HEK293T (cell line): ENCODE measurements at places on chromosomes 4 and X.
A peak's percentile ranks its signal among the peaks of the same experiment; 100 is the strongest.

DNA sequence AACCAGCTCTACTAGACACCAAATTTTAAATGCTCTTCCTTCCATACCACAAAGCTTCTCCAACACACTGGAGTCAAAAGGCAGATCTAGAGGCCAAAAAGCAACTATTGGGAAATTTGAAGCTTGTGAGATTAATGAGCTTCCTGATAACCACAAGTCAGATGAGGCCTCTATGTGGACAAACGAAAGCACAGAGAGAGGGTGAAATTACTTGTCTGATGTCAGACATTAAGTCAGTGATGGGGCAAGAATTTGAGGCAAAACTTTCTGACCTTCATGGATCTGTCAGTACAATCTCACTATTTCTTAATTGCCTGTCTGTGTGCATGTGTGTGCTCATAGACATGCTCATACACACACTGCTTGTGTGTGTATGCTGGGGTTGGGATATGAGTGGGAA lies 103.6 kb downstream of the GUCY2F start:
- DNase-seq, result no peak

DNA sequence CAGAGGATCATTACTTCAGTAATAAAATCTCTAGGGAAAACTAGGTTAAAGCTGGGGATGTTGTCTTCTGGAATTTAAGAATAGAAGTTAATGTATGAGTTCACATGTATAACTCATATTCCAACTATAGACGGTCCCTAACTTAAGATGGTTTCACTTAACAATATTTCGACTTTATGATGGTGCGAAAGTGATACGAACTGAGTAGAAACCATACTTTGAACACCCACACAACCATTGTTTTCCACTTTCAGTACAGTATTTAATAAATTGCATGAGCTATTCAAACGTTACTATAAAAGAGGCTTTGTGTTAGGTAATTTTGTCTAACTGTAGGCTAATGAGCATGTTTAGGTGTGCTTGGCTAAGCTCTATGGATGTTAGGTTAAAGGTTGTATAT lies 38.7 kb downstream of the CCSER1 start:
- no peak for DNase-seq

GRCh38 chr4:151322570-151322969 lies 2.8 kb downstream of the SH3D19 start:
- no peak for DNase-seq

GRCh38 chr4:147768113-147768512 lies 36.2 kb downstream of the ARHGAP10 start:
- DNase-seq, result peak; percentile 54

GRCh38 chr4:82599336-82599735 lies 37.5 kb upstream of the TMEM150C start:
- peak; percentile 26 for DNase-seq

GRCh38 chr4:6087669-6088341 lies 69.6 kb upstream of the C4orf50 start:
- peak; percentile 68 for DNase-seq

- no peak for DNase-seq
Measured at GRCh38 chr4:27594922-27595321, 734.3 kb downstream of the STIM2 start.

DNA sequence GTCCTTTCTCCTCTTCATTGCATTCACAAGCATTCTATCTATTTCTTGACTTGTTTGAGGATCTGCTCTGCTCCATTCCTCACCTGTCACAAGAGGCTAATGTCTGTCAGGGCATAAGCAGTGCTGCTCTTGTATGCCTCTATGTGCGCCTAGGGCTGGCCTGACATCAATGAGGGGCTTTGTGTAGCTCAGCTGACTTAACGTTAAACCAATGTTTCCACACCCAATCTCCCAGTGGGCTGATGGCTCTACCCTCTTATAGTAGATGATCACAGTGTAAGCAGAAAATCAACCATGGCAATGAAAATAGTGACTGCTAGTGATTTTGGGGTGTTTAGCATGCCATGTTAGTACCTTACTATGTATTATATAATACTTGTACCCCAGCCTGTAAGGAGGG lies 139.0 kb downstream of the UNC5C start:
- no peak for DNase-seq

- DNase-seq, result no peak
Measured at GRCh38 chrX:1809581-1809980, 194.7 kb downstream of the ASMT start.

DNA sequence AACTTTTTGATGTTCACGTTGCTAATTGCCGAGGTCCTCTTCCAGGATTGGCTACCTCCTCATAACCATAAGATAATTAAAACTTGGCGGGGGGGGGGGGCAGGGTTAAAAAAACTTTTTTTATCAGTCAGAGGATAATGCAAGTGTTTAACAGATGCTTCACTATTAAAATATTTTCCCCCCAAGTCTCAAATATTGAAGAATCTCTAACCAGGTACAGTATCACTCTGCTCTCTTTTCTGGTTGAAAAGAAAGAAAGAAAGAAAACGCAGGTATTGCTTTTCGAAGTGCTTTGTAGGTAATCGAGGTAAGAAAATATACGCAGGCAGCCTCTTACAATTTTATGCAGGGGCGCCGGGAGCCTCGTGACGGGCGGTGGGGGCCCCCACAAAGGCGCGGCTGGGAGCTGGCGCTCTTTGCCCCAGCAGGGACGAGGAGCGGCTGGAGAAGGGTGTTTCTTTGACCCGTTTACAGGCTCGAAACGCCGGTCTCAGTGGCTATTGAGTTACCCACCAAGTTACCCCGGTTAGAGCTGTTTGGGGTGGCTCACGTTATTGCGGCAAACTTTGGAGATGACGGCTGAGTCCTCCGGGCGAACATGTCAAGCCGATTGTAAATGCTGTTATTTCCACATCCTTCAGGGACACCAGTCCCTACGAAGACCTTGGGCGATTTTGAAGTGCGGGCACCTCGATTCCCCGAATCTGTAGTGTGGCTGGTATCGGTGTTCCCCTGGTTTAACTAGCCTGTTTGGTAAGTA lies 477 bp upstream of the HAND2 start:
- DNase-seq, result no peak

DNA sequence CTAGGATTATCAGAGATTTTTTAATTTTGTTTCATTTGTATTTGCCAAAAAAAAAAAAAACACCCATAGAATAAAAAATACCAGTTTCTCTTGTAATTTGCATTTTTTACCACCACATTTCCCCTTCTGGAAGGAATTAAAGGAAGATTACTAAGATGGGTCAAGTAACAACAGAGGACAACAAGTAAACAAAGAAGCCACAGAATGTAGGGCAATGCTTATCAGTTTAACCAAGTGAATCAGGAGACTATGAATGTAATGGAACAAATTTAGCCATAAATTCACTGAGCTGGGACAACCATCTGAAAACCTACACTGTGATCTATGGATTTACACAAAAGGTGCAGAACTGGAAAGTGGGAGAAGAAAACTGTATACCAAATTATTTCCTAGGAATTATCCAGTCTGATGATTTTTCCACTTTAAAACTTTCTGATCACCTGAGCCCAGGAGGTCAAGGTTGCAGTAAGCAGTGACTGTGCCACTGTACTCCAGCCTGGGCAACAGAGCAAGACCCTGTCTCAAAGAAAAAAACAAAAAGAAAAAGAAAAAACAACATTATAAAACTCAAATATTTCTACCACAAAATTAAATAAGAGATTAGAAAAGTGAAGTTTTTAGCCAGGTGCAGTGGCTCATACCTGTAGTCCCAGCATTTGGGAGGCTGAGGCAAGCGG lies 32.4 kb downstream of the LRBA start:
- DNase-seq, result no peak

GRCh38 chrX:132673331-132673730 lies 184.5 kb upstream of the MBNL3 start:
- no peak for DNase-seq

DNA sequence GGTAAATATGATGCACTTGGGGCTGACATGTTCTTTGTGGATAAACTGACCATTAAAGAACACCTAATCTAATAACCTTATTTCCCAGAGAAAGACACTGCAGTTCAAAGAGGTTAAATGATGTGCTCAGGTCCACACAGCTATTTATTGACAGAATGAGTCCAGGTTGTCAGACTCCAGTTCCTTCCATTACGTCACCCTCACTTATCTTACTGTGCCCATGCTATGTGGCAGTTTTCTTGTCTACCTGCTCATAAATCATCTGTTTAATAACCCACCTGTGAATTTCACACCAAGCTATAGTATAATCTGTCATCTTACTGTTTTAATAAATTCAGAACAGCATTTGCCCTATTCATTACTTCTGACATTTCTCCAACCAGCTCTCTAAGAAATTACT lies 36.7 kb downstream of the QRFPR start:
- DNase-seq, result no peak

DNA sequence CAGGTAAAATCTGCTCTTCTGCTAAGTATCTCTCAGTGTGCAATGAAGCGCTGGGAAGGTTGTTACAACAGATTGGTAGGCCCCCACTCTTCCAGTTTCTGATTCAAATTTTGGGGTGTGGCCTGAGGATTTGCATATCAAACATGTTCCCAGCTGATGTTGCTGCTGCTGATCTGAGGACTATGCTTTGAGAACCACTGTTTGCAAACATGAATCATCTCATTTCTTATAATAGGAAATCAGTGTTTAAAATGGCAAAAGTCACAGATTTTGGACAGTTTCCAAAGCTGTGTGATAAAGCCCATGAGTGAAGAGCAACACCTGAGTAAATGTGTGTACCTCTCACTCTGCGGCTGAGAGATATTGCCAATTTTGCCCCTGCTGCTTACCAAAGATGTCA lies 36.2 kb upstream of the NDNF start:
- no peak for DNase-seq

- DNase-seq, result no peak
Measured at GRCh38 chr4:15501941-15502340, 32.3 kb downstream of the CC2D2A start.

DNA sequence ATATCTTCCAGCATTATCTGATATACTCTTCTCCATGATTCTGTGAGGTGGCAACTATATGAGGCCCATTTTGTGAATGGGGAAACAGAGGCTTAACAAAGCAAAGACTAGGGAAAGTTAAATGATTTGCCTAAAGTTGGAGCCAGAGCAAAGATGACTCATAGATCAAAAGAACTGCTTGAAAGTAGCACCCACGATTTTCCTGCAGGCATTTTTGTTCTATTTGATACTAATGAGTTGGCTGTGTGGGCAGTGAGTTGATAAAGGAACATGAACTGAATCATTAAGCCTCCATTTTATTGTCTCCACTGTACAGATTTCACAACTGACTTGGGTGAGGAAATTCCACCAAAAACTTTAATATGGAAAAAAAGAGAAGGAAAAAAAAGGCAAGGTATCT lies 138.9 kb upstream of the IGFBP7 start:
- no peak for DNase-seq

DNA sequence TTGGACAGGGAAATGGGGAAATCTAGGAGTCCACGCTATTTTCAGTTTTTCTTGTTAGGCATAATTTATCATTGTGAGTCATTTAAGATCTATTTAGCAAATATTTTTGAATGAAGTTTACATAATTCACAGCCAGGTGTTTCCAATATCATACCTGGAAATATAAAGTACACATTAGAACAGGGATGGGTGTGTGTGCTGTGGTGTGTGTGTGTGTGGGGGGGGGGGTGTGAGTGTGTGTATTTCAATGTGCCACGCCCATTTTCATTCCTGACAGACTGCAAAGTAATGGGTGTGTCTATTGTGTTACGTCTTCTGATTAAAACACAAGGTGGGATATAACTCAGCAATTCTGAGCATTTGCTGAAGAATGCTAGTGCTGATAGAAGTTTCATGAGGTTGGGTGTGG lies 33.2 kb downstream of the ARHGAP10 start:
- DNase-seq, result no peak
